ENCODE measurements at places on chromosomes 2 and 18.

- DNase-seq: no peak
Measured at GRCh38 chr2:151733771-151734672, at the start of gene NEB. Gene NEB, minus strand, starts transcription at chr2:151734476. Its CDS starts 1,320 bp downstream, at chr2:151733156.

GRCh38 chr2:80329491-80329890 lies 24.9 kb upstream of the LRRTM1 start:
- no peak for DNase-seq

DNA sequence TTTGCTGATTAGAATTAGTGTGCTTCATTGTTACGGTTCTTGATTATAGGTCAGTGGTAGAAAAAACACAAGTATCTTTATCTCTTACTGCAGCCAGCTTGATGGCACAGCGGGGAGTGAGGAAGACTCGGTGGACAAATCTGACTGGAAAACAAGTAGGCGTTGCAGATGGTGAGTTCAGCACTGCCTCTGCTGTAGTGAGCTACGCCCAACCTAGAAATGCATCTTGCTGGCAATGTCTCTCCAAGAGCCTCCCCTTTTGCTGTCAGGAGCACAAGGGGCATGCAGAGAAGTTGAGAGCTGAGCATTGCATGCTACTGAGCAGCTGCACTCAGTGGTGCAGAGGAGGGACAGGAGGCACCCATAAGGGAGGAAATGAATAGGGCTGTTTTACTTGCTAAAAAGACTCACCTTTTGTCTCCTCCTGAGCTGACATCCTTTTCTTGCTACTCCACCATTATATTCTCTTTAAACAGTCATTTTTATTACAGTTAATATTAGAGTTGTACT lies 977.3 kb upstream of the ACVR2A start:
- no peak for DNase-seq

- DNase-seq: no peak
Measured at GRCh38 chr2:203510256-203510940, 24.7 kb downstream of the RAPH1 start.

- DNase-seq: no peak
Measured at GRCh38 chr2:227886149-227886548, 14.7 kb downstream of the DAW1 start.

GRCh38 chr2:143824791-143825190 lies 695.1 kb downstream of the ZEB2 start:
- DNase-seq: no peak

DNA sequence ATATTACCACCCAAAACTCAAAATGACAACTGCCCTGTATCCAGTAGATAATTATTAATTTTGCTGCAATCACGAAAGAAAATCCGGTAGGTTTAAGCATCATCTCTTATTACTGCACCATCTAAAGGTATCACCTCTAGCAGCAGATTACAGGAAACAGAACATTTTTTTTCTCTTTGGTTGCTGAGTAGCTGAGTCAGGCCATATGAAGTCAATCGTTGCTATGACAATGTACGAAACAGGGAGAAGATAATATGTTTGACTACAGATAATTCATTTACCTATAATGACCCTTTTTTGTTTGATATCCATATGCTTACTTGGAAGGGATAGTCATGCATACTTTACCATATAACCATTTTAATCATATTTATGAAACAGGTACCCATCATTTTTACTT lies 831.6 kb upstream of the CHAC2 start:
- DNase-seq: no peak

DNA sequence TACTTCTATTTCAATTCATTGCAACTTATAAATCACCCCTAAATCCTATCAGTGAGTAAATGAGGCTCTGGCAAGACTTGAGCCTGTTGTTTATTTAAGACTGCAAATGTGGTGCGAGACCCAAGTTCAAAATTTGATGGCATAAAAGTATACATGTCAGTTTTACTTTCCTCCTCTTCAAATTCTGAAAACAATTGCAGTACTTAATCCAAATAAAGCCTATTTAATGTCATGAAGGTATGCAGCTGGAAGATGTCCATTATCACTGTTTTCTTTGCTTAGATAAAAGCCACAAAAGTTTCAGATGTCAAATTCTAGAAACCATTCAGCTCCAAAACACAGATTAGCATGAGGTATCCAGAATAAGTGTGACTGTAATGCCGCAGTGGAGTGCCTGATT lies 3.3 kb downstream of the APCDD1 start:
- DNase-seq: no peak

DNA sequence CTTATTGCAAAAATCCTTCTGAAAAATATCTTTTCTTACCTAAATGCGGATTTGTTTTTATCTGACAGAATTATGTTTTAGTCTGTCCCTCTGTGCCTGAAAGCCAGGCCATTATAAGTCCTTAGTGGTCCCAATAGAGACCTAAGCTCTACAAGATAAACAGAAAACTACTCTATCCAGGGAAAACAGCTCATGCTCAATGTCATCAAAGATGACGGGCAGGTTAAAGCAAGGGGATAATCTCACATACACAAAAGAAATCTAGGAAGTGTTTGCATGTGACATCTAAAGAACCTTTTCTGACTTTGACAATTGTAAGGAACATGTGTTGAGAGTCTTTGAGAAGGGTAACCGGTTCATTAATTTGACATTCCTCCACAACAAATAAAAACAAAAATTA lies 741.1 kb upstream of the ID2 start:
- no peak for DNase-seq

DNA sequence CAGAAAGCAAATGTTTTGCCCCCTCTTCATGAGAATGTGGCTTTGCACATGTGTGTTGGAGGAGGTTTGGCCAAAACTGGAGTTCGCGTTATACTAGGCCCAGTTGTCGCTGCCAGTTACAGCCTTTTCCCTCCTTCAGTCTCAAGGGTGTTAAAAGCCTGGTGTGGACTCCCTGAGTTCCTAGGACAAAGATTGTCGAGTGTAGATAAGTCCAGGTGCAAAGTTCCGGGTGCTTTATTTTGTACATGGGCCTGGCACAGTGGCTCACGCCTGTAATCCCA lies 542 bp upstream of the RNF103 start:
- no peak for DNase-seq

GRCh38 chr2:236117401-236117800 lies 50.8 kb downstream of the GBX2 start:
- DNase-seq: no peak

DNA sequence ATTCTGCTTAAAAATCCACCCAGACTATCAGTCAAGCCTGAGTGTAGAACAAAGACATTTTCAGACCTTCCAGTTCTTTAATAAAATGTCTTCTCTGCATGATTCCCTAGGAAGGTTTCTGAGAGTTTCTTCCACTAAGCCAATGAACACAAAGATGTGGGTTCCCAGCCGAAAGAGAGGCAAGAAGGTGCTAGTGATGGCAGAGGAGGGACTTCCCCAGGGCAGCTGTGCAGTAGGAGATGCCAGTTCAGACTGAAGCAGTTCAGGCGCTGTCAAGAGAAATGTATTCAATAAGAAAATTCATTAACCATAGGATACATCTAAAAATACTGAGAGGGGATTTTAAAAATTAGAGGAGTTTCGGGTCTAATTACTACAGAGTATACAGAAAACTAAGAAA lies 83.3 kb downstream of the RND3 start:
- no peak for DNase-seq

- DNase-seq: no peak
Measured at GRCh38 chr2:224908818-224909217, 133.4 kb downstream of the DOCK10 start.

DNA sequence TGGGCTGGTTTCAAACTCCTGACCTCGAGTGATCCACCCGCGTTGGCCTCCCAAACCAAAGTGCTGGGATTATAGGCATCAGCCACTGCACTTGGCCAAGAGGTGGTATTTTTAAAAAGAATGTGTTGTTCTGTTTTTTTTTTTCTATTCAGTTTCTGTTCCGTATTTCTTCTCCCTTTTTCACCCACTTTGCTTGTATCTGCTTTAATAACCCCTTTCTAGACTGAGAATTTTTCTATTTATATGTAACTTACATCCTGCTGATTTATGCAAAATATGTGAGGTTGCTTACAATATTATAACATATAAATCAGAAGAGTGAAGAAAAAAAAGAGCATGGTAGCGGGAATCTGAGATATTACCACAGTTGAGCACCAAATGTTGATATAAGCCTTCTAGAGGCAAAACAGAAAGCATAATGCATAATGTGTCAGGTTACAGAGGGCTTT lies 17.2 kb upstream of the LYPD6B start:
- no peak for DNase-seq

GRCh38 chr2:148519013-148519412 lies 125.5 kb upstream of the EPC2 start:
- DNase-seq: no peak

DNA sequence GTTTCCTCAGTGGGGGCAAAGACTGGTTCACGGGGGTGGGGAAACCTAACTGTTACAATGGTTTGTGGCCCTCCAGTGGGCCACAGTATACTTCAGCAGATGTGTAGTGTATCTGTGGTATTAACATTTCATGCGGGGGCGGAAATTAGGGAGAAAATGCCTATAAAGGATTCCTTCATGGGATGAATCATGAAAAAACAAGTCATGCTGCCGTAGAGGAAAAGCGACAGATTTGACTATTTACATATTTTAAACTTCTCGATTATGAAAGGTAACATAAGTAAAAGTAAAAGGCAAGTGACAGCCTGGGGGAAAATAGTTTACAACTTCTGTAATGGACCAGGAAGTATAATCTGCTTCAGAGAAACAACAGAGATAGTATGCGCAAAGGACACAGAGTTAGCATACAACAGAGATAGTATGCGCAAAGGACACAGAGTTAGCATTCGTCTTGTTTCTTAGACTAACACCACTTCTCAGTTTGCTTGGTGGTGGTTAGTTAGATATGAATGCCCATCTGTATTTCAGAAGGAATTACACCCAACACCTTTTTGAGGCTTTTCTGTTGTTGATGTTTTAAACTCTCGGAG lies 41.1 kb downstream of the MRPS9 start:
- no peak for DNase-seq

DNA sequence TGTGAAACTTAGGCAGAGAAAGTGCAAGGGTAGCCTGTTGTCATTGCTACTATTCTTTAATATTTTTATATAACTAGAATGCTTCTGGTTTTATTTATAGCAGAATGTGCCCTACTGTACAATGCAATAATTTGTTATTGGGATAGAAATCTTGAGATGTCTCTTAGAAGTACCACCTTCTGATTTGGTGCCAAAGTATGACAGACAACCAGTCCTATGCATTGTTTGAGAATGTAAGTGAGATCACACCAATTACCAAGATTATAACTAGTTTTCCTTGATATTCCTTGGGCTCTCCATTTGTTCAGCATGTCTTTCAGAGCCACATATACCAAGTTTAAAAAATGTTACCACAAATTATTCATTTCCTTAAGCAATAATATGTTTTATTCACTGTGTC lies 399.7 kb downstream of the CPS1 start:
- DNase-seq: no peak

- no peak for DNase-seq
Measured at GRCh38 chr2:222569826-222570225, 86.1 kb downstream of the FARSB start.

- DNase-seq: no peak
Measured at GRCh38 chr2:201135386-201135785, 19.4 kb downstream of the CFLAR start.

- no peak for DNase-seq
Measured at GRCh38 chr2:191184457-191184856, 33.7 kb upstream of the STAT4 start.

GRCh38 chr2:96977631-96978195 lies 8.7 kb downstream of the FAM178B start:
- DNase-seq: no peak

GRCh38 chr2:145927131-145927950 lies 1407.4 kb upstream of the ZEB2 start:
- DNase-seq: no peak

Measured in RWPE2 (cell line).